Stimulated activated naive CD8-positive, alpha-beta T cell treated with anti-CD3 and anti-CD28 coated beads, Interleukin-15, amount 100 ng/mL, for 72 hours (primary cell): ENCODE measurements at places on chromosomes 2 and 18.

- no peak for DNase-seq
Measured at GRCh38 chr2:85400541-85401463, 9.4 kb downstream of the CAPG start.

GRCh38 chr2:197759625-197760292, 25.4 kb downstream of the BOLL start:
- DNase-seq: no peak

DNA sequence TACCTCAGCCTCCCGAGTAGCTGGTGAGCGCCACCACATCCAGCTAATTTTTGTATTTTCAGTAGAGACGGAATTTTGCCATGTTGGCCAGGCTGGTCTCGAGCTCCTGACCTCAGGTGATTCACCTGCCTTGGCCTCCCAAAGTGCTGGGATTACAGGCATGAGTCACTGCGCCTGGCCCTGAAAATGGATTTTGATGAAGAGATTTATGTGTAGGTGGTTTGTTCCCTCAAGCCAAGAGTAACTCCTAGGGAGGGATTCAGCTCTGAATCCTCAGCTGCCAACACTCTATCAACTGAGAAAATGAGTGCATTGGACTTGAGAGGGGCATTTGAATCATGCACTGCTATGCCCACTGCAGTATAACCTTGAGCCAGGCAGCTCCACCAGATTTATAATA, 17.5 kb upstream of the LIPG start:
- no peak for DNase-seq

GRCh38 chr2:54676656-54677055, 46.8 kb upstream of the EML6 start:
- no peak for DNase-seq

GRCh38 chr2:27408601-27409320, 630 bp downstream of the PPM1G start:
- no peak for DNase-seq
